ENCODE measurements at places on chromosomes 5 and 9.

- no peak for DNase-seq
Observed at GRCh38 chr9:122236681-122237080, 7.9 kb upstream of the LHX6 start.

- DNase-seq: no peak
Observed at GRCh38 chr9:32349013-32349412, 35.4 kb upstream of the ACO1 start.

GRCh38 chr9:135958485-135958884 lies 2.7 kb downstream of the UBAC1 start:
- no peak for DNase-seq

DNA sequence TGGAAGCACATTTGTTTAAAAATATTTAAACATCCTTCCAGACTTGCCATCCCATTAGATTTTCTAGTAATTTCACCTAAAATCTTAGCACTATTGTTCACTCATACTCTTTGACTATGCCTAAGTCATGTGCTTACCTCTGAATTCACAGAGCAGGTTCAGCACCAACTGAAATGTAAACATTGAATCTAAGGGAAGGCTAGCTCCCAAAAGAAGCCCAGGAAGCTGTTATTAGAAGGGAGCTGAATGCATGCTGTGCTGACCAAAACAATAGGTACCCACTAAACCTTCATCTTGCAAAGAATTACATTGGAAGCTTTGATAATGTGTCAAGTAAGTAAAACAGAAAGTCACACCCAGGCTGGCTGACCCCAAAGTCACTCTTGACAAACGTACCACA lies 571.3 kb downstream of the GABRG2 start:
- DNase-seq: no peak

DNA sequence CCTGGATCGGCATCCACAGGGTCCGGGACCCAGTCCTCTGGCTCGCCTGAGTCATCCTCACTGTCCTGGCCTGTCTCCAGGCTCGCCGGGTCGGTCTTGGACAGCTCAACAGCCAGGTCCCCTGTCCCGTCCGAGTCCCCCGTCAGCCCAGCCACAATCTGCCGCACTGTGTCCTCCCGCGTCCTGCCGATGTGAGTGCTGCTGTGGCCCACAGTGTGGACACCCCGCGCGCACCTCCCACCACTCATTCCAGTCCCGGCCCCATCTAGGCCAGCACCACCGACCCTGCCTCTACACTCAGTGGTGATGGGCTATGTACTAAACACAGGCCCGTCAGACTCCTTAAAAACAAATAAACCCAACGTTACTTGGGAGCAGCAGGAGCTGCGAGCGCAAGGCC lies 6.7 kb downstream of the ANAPC2 start:
- no peak for DNase-seq

DNA sequence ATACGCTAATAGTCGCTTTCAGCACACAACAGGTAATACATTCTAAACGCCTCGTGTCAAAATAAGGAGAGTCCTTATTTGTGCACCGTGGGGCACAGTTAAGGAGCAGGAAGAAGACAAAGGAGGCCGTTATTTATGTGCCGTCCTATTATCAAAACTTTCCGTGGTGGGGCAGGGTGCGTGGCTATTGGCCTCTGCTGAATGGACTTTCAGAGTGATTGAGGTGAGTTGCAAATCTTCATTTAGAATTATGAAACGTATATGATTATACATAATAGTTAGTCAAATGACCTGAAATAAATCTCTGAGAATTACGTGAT lies 833 bp downstream of the C5orf24 start:
- no peak for DNase-seq

- DNase-seq: no peak
Observed at GRCh38 chr9:78856781-78857180, 559.9 kb downstream of the PSAT1 start.

- DNase-seq: no peak
Observed at GRCh38 chr5:170181902-170182301, 50.9 kb upstream of the C5orf58 start.

DNA sequence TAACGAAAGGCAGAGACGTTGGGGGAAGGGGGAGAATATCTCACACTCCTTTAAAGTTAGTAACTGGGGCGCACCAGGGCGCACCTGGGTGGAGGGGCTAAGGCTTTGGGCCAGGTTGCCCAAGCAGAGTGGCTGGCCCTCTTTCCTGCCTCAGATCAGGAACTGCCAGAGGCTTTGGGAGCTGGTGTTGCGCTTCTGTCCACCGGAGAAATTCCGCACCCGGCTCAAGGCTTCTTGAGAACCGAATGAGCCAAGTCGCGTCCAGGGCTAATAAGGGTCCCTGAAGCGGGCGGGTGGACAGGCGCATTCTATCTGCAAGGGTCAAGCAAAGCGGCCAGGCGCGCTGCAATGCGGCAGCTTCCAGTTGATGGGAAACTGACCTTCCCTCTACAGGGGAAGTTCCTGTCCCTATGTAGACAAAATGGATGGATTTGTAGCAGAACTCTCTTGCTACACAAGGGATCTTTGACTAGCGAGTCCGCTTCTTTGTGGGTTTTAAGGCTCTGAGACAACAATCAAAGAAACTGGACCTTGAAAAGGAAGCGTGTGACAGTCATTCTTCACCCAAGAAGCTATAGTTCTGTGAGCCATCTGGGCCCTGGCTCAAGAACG lies 5.5 kb downstream of the PAX5 start:
- no peak for DNase-seq

- DNase-seq: no peak
Observed at GRCh38 chr9:35350212-35350611, 139.7 kb upstream of the RUSC2 start.

DNA sequence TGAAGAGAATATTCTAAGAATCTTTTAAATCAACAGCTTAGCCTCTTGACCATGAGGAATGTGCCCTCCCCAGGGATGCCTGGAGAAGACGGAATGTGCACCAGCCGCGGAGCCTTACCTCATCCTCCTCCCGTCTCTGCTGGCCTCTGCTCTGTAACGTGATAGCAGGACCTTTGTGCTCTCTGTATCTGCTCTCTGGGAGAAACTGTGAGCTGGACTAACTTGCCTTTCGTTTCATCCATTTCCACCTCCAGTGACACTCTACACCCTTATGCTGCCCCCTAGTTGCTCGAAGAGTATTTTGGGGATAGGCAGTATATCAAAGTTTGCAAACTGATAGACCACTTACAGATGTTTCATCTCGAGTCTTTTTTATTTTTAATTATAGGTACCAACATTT lies 141.4 kb downstream of the NPR3 start:
- no peak for DNase-seq

GRCh38 chr5:122842016-122842580 lies 3.3 kb upstream of the SNX24 start:
- DNase-seq: no peak

DNA sequence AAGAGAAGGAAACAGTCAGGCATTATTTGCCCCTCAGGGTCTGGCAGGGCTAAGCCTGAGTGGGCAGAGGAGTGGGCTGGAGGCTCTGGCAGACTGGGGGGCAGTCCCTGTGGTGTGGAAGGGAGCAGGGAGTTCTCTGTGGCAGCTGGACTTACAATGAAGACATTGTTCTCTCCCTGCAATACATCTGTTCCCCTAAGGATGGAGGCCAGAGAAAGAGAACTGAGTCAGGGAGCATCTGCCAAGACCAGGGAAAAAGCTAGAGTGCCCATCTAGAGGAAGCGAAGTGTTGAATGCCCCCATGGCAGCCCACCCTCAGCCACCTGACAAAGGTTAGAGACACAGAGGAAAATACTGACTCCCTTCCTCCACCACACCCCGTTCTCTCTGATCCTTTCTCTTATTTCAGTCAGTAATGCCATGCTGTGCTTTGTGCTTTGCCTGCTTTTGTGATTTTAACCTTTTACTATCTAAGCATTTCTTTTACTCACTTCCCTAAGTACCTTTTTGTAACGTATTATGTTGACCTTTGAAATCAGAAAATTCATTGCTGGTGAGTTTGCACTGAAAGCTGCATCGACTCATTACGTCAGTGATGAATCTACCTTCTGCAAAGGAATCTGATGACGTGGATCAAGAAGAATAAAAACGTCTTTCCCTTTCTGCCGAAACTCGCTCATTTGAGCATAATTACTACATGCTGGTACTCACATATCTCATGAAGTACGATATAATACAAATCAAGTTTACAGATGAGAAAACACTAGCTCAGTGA lies 76.0 kb downstream of the ACTL7B start:
- DNase-seq: no peak

- DNase-seq: no peak
Observed at GRCh38 chr9:109108318-109108717, 11.4 kb downstream of the TMEM245 start.

DNA sequence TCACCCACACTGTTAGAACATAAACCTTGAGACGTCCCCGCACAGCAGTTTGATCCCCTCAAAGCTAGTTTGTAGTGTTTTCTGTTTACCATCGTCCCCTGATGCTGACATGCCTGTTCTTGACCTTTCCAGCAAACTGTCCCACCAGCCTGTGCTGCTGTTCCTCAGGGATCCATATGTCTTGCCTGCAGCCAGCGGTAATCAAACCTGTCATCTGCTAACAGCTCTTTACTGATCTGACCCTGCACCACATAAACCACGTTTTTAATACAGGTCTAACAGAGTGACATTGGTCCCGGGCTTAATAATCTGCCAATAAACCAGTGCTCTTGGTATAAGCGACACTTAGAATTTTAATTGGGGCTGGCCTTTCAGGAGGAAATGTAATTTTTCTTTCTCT lies 34.7 kb downstream of the PPIC start:
- DNase-seq: no peak

- no peak for DNase-seq
Observed at GRCh38 chr5:142866563-142867275, 96.5 kb downstream of the ARHGAP26 start.

GRCh38 chr5:99808657-99809230 lies 726.4 kb upstream of the FAM174A start:
- DNase-seq: no peak

- DNase-seq: no peak
Observed at GRCh38 chr9:114278881-114279570, 43.9 kb upstream of the ORM1 start.

- no peak for DNase-seq
Observed at GRCh38 chr9:107222020-107222522, 61.0 kb upstream of the RAD23B start.

DNA sequence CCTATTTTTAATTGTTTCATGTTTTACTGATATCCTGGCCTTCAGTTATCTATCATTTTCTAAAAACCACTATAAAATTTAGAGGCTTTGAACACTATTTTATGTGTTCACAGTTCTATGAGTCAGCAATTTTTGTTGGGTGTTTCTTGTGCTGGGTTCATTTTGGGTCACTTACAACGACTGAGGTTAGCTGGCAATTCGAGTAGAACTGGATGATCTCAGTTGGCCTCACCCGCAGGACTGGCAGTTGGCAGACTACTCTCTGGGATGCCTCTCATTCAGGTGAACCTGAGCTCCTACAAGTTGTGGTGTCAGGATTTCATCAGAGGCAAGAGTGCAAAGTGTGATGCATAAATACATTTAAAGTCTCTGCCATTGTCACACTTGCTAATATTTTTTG lies 151.0 kb upstream of the PAPPA start:
- no peak for DNase-seq

DNA sequence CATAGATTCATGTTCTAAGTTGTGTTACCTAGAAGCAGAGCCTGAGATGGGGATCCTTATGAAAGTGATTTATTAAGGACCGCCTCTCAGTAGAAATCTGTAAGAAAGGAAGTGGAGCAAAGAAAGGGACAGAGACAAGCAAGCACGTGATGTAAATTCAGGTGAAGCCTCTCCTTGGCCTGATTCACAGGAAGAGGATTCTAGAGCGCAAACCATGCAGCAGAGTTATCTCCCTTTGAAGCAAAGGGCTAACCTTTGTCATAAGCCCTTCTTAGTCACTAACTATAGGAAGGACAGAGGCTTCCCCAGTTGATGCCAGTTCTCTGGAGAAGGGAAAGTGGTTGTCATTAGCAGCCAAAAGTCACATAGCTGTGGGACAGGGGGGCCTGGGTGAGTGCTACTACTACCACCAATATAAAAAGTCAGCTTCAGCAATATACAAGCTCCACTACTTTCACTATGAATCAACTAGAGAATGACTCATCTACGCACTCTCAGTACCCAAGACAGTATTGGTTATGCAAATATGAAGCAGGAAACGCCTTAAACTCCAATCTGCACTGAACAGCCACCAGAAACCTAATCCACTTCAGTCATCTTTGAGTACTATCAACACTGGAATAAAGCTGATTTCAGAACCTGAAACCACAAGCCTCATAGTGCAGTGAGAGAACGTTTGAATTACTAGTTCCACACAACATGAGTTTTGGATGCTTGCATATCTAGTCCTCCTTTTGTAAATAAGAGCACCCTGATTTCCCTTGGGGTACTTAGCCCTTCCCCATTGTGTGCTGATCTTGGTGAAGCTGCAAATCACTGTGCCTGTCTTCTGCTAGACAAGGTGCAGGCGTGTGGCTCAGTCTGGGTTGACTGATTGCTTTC lies 162.7 kb downstream of the ZNF608 start:
- DNase-seq: no peak

DNA sequence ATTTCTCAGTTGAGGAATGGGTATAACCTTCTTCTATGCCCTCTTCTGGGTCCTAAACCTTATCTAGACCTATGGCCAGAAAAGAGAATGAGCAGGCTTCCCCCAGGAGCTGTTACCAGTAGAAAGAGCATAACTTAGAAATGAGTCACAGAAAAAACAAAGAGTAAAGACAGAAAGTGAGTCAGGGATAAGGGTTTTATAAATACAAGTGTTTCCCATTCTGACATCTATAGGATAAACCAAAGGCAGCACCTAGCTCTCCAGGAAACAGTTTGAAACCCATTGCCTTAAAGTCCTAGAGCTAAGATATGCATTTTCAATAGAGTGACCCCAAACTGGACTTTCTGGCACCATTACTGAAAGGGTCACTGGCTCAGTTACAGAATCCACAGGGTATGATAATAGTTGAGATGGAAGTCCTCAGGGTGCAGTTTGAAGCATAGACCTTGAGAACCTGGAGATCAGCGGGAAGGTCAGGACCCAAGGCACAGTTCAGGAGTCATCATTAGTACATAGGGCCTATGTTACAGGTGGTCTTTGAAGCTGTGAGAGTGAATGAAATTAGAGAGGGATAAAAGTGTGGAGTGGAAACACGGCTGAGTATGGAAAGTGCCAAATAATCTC lies 42.7 kb upstream of the LIFR start:
- no peak for DNase-seq

GRCh38 chr9:130694205-130694604 lies 625 bp downstream of the EXOSC2 start:
- DNase-seq: no peak
